ENCODE measurements at places on chromosomes 7 and 10.
A peak's percentile ranks its signal among the peaks of the same experiment; 100 is the strongest.

DNA sequence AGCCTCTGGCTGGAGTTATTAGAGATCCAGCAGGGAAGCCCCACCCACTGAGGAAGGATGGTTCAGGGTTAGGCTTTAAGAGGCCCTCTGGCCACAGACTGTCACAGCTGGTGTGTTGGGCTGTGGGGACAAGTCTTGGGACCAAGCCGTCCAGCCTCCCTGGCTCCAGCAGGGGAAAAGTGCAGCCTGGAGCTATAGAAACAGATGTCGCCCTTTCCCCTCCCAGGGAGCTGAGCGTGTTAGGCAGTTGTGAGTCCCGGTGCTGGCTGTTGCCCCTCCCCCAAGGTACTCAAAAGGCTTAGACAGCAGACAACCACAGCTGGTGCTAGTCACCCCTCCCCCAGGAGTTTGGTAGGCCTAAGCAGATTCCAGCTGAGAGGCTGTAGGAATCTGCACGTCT, 143.4 kb downstream of the TMEM168 start:
- DNase-seq, result no peak

DNA sequence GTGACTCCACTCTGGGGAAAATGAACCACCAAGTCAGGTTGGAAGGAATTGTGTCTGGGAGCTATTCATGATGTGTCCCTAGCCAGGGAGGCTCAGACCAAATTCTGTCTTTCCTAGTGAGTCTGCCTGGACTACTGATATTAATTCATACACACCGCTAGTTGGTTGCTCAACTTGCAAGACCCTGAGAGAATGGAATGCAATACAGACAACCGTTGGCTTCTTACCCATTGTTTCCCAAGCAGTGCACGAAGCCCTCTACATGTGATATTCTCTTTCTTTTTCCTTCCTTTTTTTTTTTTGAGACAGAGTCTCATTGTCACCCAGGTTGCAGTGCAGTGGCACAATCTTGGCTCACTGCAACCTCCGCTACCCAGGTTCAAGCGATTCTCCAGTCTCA, 19.4 kb upstream of the SRGN start:
- DNase-seq, result no peak

- DNase-seq, result no peak
These were observed 21.5 kb downstream of the CHST3 start for GRCh38 chr10:71985542-71986250.

DNA sequence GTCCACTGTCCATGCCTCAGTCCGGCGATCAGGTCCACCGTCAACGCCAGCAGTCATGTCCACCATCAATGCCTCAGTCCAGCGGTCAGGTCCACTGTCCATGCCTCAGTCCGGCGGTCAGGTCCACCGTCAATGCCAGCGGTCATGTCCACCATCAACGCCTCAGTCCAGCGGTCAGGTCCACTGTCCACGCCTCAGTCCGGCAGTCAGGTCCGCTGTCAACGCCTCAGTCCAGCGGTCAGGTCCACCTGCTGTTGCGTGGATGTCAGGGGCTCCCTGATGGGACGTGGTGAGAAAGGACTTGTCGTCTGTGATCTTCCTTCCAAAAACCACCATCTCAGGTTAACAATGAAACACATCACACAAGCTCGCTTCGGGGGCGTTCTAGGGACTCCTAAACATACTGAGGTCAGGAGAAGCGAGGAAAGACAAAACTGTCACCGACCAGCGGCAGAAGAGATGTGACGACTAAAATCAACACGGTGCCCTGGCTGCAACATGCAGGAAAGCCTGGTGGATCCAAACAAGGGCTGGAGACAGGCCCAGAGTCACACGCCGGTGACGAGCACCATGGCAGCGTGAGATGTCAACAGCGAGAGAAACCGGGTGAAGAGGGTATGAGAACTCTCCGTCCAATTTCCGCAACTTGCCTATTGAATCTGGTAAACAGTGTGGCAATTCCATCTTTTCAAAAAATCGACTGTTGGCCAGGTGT, 264.2 kb downstream of the MAD1L1 start:
- no peak for DNase-seq

- DNase-seq, result no peak
These were observed 348.5 kb upstream of the SHH start for GRCh38 chr7:156160811-156161210.

GRCh38 chr7:132123773-132124172, 452.5 kb downstream of the PLXNA4 start:
- DNase-seq, result no peak

DNA sequence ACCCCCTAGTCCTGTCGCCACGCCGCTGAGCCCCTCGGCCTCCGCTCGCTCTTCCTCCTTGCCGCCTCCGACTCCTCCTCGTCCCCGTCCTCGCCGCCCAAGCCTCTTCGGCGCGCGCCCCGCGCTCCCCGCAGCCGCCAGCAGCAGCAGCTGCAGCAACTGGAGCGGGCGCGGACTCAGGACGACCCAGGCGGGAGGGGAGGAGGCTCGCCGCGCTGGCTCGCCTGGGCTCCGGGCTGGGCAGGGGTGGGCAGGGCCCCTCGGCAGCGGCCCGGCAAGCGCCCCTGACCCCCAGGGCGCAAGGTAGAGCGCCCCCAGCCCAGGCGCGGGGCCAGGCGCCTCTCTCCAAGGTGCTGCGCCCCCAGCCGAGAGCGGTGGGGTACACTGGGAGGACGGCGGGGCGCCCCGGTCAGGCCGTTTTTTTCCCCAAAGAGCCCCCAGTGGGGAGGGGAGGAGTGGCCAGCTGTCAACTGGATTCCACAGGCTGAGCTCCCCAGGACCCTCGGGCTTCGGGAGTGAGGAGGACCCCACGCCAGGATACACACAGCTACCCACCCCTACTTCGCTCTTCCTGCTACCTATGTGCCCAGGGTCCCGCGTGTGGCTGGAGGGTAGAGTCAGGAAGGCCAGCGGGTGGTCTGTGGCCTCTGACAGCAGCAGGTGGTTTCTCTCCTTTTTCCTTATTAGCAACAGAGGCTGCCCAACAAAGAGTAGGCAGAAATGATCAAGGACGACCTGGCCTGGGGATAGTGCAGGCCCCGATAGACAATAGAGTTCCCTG, 903 bp upstream of the KCNMA1 start:
- DNase-seq, result no peak

DNA sequence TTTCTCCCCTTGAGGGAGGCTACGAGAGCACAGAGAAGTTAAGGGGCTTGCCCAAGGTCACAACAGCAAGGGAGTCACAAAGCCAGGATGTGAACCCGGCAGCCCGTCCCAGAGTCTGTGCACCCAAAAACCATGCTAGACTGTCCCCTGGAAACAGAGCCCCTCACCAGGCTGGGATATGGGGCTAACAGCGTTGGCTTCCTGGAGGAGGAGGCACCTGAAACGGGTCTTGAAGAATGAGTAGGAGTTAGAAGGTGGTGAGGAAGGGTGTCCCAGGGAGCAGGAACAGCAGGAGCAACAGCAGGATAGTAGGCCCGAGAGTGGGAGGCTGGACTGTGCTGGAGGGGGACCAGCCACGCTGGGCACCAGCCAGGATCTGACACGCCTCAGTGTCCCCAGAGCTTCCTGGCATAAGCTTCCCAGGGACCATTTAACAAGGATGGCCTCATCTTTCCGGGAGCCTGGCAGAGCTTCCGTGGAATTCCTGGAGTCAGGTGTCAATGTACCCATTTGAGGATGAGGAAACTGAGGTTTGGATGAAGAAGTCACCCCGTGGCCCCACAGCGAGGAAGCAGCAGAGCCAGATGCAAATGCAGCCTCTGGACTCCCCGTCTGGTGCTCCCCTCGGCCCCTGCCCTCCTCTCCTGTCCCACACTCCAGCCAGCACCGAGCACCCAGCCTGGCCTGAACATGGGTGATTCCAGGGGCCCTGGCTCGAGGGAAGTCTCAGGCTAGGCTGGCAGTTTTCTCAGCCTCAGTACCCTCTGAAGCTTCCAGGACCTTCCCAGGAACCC, 3.3 kb upstream of the GRIFIN start:
- DNase-seq, result no peak

GRCh38 chr7:106287786-106288185, 3.0 kb upstream of the NAMPT start:
- no peak for DNase-seq

GRCh38 chr10:74382663-74383062, 231.6 kb downstream of the ADK start:
- DNase-seq, result no peak

DNA sequence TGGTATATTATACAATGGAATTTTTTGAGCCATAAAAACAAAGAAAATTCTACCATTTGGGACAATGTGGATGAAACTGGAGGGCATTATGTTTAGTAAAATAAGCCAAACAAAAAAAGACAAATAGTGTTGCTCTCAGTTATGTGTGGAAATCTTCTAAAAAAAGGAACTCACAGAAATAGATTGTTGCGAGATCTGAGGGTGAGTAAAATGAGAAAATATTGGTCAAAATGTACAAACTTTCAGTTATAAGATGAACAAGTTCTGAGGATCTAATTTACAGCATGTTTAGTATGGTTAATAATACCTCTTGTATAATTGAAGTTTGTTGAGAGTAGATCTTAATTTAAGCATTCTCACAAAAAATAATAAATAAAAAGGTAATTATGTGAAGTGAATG, 291.2 kb downstream of the KIF20B start:
- DNase-seq, result no peak

DNA sequence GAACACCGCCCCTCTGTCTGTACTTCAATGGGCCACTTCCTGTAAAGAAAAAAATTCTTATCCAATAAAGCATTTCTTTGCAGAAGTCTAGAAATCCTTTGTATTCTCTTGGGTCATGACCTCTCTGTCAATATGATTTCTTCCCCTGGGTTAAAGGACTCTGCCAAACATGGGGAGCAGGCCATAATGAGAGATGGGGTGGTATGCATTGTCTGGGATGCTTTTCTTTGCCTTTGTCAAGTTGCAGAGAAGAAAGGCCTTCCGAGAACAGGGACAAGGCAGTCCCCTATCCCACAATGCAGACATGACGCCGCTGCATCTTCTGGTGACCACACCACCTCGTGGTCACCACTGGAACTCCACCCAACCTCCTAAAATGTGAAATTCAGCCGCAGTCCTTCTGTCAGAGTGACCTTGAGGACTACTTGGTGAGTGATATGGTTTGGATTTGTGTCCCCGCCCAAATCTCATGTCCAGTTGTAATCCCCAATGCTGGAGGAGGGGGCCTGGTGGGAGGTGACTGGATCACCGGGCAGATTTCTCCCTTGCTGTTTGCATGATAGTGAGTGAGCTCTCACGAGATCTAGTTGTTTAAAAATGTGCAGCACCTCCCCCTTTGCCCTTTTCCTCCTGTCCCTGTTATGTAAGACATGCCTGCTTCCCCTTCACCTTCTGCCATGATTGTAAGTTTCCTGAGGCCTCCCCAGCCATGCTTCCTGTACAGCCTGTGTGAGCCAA, 15.2 kb upstream of the FRMPD2 start:
- DNase-seq, result peak; percentile 41

DNA sequence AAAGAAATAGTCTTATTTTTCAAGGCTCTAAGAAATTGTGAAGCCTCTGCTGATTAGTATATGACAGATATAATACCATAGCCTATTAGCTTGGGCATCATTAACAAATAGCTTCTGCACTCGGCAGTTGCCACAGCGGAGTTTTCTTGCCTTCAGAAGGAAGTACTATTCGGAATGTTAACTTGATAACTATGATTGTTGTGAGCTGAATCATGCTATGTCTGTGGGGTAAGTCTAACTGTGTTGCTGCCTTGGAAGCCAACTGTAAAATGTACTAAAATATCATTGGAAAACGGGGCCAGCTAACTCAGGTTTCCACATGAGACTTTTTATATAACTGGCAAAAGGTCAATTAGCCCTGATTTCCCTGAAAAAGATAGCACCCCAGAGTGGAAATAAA, 93.2 kb downstream of the TWIST1 start:
- no peak for DNase-seq

DNA sequence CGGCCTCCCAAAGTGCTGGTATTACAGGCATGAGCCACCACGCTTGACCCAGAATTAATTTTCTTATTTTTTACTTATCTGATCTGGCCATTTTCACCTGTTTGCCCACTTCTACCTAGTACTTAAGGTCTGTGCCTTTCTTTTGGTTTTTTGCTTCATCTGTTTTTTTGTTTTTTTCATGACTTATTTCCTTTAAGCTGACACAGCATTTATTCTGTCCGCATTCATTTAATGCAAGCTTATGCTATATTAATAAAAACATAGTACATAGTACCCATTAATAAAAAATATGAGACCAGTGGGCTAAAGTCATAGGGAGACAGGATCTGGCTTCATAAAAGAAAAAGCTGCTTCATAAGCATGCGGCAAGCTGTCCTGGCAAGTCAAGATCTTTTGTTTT, 205.4 kb downstream of the ZEB1 start:
- no peak for DNase-seq

DNA sequence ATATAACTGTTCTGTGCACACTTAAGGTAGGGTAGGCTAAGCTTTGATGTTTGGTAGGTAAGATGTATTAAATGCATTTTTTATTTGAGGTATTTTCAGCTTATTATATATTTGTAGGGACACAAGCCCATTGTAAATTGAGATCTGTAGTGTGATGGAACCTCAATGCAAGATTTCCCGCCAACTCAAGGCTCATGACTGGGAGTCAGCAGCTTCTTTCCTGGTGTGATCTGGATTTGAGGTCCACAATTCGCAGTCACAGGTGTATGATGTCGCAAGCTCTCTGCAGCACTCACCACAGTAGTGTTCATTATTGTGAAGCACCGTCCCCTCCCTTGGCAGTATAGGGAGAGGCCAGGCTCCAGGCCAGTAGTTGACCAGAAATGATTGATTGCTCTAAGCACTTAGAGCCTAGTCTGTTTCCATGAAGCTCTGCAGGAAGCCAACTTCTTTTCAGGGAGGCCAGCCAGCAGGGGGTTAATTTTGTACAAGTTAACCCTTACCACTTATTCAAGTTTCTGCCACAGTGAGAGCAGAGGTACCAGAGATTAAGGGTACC, 54.9 kb downstream of the SEM1 start:
- DNase-seq, result no peak

DNA sequence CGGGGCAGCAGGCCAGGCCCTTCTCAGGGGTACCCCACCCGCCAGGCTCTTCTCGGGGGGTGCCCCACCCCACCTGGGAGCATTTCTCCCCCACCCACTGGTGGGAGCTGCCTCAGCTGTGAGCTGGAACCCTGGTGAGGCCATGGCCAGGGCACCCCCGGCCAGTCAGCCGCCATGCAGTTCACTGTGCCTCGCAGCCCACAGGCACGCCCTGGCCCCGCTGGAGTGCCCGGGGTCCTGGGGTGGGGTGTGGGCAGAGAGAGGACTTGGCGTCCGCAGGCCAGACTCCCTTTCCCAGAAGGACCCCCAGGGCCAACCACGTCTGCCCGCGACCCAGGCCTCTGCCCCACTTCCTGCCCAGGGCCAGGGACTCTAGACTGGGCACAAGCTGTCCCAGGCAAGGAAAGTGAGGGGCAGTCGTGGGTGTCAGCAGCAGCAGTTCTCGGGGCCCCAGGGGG, 13.1 kb downstream of the DPYSL4 start:
- DNase-seq, result no peak

DNA sequence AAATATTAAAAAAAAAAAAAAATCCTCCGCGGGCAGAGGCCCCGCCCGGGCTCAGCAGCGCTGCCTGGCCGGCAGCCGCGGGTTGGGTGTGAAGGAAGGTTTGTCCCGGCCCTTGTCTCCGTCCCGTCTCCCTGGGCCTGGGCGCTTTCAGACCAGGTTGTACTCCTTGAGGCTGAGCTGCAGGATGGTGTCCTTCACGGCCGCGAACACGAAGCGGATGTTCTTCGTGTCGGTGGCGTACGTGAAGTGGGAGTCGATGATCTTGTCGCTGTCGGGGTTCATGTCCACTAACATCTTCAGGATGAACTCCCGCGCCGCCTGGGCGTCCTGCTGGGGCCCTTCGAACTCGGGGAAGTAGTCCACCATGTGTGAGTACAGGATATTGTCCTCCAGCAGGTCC, 123.7 kb upstream of the KCTD7 start:
- DNase-seq, result no peak

Measured in keratinocyte (primary cell).